ENCODE measurements at places on chromosomes 3 and 15.

DNA sequence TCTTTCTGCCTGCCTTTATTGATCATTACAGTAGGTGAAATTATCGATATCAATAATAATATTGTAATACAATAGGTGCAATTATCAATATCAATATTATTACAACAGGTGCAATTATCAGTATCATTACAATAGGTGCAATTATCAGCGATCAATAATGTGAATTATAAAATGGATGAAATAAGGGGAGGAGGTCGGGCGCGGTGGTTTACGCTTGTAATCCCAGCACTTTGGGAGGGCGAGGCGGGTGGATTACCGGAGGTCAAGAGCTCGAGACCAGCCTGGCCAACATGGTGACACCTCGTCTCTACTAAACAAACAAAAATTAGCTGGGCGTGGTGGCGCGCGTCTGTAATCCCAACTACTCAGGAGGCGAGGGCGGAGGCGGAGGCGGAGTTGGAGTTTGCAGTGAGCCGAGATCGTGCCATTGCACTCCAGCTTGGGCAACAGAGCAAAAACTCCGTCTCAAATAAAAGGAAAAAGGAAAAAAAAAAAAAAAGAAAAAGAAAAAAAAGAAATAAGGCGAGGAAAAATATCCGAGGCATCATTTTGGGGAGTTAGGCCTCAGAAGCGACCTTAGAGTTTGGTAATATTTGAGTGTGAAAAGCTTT, 611 bp upstream of the BNIP2 start:
- no peak for DNase-seq

GRCh38 chr3:9820946-9821345, 10.9 kb downstream of the TTLL3 start:
- peak; percentile 58 for DNase-seq

GRCh38 chr3:157493627-157494550, 9.3 kb downstream of the VEPH1 start:
- DNase-seq, result no peak

GRCh38 chr3:69091389-69092029, 6.8 kb downstream of the ARL6IP5 start:
- no peak for DNase-seq

GRCh38 chr3:144189044-144189443, 217.4 kb downstream of the DIPK2A start:
- no peak for DNase-seq

DNA sequence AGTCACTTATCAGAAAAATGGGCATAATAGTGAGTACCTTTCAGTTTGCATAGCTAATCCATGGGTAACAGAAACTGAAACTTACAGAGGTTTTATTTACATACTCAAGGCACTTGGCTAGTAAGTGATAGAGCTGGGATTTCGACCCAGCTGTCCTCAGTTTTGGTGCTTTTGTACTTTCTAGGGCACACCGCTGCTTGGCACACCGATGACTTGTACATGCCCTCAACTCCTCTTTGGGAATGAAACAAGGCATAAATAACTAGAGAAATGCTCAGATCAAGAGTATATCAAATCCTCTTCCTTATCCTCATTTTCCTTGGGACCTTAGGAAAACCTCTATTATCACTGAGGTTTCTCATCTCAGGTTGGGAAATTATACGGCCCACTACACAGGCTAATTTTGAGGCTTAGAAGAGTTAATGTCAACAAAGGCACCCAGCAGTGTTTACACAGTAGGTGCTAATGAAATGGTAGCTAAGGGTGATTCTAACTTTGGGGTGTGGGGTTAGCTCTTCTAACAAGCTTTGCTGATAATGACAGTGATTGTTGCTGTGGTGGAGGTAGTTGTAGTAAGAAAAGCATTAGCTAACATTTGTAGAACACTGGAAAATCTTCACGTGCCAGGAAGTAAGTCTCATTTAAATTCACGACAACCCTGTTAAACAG, 20.3 kb upstream of the DGKG start:
- no peak for DNase-seq

DNA sequence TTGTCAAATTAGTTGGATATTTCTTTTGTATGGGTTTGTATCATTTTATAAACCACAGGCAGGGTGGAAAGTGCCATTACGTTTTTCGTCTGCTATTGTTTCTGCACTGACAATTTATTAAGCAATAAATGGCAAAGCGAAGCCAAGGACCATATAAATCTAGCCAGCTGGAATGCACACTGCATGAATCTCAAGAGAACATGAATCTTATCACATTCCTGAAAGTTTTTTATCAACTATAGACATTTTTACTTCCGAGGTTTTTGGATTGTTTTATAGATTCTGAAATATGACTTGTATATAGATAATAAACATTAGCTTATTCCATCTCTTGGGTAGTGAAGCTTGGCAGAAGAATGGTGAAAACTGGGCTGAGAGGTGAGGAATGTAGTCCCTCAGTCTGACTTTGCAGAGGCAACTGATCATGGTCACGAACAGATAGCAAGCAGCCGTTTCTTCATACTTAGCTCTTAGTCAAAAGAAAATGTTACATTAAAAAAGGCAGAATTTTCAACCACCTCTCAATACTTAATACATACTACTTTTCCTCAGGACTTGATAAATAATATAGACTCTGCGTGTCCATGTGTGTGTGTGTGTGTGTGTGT, 102.7 kb downstream of the OSBPL10 start:
- DNase-seq, result no peak

DNA sequence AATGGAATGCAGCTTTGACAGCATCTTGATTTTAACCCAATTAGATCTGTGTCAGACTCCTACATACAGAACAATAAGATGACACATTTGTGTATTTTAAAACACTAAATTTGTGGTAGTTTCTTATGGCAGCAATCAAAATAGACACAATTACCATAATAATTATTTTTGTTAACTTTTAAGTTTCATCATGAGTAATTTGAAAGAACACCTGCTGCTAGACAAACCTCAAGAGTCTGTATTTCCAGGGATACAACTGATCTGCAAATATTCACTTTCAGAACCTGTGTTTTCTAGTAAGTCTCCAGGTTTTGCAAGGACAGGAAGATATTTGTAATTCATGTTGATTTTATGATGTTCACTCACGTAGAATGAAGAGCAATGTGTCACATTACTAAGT, 736.8 kb downstream of the DIPK2A start:
- DNase-seq, result no peak

- no peak for DNase-seq
These were observed 86.4 kb downstream of the SYNPR start for GRCh38 chr3:63364495-63364894.

DNA sequence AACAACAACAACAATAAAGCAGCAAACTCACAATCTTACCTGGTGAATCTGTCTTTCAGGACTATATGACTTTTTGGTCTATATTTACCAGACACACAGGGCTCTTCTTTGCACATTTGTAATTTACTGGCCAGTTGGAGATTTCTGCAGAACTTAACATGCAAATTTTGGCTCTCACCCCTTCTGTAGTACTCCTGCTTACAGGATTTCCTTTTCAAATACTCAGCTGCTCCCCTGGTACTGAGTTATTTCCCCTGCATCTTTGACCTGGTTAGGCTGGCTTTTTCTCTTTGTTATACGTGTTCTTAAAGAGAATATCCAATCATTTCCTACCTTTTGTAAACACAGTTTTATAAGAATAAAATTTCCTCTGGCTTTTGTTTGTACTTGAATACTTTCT, 228.0 kb downstream of the MBNL1 start:
- DNase-seq, result no peak

GRCh38 chr15:42808913-42809312, 72.0 kb upstream of the CDAN1 start:
- DNase-seq, result no peak

GRCh38 chr3:101791778-101792177, 12.8 kb downstream of the NXPE3 start:
- DNase-seq, result no peak

DNA sequence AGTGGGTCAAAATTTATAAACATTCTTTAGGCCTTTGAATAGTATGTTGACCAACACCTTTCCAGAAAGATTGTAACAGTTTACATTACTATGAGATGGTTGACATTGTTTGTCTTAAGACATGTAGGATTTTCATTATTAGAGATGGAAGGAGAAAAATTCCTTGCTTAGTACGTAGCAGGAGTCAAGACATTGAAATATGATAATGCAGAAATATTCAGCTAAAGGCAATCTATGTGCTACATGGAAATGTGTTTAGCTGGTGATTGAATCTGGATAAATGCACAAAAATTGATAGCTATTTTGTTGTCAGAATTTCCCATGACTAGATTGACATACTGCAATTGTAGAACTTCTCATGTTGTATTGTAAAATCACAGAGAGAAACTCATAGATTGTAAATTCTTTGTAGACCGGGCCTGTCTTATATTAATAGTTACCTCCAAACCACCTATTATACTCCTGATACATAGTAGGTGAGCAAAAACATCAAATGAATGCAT, 370.4 kb upstream of the CBLB start:
- no peak for DNase-seq

Data from HuH-7 (cell line).